ENCODE measurements at places on chromosomes 5 and 9.

GRCh38 chr5:10489810-10490426 lies 48.2 kb downstream of the ROPN1L start:
- DNase-seq, result no peak

DNA sequence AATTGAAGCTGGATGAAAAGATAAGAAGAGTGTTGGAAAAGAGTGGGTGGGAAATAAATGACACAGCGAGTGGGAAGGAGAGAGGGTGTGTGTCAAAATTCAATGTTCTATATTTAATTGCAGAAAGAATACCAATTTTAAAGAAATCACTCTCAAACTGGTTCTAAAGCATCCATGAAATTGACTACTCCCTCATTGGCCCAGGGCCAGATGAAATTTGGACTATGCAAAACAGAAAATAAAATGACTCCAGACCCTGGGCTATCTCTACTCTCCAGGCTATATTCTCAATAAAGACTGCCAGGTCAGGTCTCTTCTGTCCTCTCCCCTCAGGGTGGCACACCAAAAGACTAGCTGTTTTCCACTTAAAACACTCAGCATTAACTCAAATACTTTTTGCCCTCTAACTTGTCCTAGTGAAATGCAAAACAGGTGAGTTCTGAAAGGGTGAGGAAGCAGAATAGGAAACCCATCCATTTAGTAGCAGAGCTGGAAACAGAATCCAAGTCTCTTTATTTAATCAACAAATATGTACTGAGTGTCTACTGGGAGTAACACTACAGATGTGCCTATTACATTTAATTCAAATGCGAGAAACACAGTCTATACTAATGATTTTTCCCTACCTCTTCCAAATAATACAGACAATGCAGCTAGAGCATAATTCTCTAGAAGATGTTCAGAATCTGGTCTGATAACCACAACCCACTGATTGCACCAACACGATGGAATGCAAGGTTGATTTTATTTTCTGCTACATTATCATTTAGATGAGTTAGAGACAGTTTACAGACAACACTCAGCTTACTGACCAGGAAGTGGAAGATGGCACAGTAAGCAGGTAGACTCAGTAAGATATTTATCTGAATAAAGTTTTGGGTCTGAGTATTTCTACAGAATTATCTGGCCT lies 42.1 kb downstream of the EFCAB9 start:
- no peak for DNase-seq

DNA sequence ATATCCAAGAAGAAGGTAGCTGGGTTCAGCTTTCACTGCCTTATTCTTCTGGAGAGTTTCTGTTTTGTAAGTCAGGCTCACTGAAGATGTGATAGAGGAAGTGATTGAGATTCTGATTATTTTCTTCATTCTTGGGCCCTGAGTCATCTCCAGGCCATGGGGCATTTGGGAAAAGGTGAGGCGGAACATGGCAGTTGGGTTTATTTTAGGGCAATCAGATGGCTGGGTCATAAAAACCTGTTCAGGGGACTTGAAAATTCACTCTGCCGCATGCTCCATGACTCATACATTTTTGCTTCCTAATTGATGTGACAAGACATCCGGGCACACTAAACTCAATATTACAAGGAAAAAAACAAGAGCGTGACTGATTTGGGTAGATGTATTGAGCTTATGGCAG lies 265.7 kb upstream of the KLF4 start:
- DNase-seq, result peak; percentile 95

DNA sequence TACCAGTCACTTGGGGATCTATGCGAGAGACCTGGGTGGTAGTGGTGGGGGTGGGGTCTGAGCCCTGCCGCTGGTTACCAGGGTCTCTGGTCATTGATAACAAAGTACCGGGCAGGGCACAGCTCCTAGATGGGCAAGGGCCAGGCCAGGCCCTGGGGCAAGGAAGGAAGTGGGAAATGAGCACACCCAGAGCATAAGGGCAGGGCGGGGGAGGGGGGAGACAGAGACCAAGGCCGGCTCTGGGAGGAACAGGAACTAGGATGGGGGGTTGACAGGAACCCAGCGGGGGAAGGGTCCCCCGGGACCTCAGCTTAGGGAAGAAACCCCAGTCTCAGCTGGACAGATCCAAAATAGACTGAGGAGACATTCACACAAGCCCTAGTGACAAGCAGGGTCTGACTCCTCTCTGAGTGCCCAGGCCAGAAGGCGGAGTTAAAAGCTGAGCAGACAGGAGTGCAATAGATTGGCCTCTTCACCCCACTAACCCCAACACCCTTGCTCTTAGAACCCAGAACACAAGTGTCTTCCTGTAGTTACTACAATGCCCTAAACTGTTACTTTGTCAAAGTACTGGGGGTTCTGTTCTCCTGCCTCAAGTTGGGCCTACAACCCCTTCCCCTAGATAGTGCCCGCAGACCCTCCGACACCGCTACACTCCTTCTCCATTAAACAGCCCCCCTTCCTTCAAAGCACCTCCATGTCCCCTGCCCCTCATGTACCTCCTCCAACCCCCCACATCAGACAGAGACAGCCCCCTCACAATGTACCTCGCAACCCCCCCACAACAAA lies 628 bp downstream of the ATOSB start:
- DNase-seq, result peak; percentile 3

- DNase-seq, result no peak
Observed at GRCh38 chr9:131752231-131752884, 12.5 kb upstream of the RAPGEF1 start.
